ENCODE measurements at places on chromosomes 1 and 21.

- DNase-seq, result no peak
Measured at GRCh38 chr1:221794079-221794670, 52.3 kb upstream of the DUSP10 start.

DNA sequence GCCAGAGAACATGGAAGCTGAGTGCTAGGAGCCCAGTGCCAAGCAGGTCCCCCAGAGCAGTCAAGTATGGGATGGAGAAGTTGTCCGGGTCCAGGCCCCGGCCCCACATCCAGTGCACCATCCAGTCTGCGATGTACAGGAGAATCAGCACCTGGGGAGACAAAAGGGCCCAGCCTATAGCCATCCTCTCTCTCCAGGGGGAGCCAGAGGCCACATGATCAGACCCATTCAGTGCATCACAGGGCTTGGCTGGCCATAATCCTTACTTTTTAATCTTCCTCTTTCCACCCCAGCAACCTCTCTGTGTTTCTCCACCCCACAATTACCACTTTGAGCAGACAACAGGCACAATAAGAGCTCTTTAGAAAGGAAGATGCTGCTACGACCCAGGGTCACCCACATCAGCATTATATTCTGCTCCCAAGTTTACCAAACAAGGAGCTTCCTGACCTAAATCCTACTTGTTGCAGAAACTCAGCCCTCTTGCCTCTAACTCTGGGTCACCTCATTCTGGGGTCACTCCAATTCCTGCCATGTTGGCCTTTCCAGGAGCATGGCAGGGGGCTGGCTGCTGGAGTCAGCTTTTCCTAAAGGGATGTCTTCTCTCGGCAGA, 16.4 kb upstream of the RAB29 start:
- DNase-seq, result peak; percentile 63

- no peak for DNase-seq
Measured at GRCh38 chr1:162230096-162230495, 146.6 kb downstream of the SPATA46 start.

DNA sequence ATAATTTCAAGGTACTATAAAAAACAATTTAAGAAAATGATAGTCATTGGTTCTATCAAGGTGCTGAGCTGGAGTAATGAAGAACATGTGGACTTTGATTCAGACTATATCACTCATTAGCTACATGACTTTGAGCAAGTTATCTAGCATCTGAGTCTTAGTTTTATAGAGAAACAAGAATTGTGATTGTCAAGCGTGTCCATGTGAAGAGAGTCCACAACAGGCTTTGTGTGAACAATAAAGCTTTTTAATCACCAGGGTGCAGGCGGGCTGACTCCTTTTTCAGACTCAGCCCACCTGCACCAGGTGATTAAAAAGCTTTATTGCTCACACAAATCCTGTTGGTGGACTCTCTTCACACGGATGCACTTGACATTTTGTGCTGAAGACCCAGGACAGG, 26.6 kb upstream of the DMRTB1 start:
- no peak for DNase-seq

DNA sequence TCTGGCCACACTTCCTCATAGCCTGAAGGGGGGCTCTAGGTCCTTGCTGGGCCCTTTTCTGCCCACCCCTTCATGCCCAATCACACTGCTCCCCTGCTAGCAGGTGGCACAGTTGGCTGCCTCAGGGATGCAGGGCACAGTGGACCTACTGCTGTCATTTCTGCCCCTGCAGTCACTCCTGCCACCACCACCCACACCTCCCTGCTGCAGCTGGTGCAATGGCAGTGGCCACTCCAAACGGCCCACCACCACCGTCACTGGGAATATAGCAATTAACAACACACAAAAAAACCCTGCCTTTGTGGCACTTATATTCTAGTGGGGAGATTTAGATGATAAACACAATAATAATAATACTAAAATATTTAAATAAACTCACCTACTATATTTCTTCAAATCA, 162.4 kb upstream of the DUSP10 start:
- no peak for DNase-seq

DNA sequence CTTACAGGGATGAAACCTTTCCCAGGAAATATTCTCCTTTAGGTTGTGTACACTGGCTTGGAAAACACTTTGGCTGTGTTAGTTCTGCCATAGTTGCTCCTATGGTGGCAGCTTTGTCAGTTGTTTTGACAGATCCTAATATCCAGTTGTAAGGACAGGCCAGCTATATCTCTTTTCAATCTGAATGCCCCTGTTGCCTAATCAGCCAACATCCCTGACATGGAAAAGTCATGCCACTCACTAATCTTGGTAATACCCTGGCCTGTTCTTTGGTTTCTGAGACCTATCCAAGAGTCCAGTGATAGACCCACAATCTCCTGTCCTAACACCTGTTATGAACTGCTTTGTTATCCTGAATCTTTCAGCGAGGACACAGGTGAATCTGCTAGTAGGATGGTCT, 148.8 kb downstream of the MRPL39 start:
- no peak for DNase-seq

DNA sequence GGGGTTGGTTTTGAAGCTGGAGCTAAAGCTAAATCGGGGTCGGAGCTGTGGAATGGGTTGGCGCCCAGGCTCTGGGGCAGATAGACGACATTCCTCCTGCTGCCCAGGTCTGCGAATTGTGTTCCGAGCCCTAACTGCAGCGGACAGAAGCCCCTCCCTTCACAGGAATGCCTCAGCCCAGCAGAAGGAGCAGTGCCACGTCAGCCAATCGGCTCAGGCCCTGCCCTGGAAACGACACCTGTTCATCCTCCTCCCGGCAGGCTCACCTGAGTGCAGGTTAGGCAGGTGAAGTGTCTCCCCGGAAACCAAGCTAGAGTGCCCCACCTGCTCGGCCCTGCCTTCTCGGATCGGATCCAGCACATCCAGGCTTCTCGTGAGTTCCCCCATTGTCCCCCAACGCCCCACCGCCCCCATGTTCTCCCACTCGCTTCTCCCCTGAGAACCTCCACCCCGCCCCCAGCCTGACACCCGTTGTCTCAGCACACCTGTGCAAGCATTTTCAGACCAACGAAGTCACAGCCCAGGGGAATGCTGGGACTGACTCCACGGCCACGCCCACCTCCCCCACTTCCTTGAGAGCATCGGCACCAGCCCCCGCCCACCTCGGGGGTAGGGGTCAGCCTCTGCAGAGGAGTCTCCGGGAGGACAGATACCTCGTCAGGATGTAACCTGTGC, 775 bp downstream of the TMEM125 start:
- DNase-seq, result no peak

DNA sequence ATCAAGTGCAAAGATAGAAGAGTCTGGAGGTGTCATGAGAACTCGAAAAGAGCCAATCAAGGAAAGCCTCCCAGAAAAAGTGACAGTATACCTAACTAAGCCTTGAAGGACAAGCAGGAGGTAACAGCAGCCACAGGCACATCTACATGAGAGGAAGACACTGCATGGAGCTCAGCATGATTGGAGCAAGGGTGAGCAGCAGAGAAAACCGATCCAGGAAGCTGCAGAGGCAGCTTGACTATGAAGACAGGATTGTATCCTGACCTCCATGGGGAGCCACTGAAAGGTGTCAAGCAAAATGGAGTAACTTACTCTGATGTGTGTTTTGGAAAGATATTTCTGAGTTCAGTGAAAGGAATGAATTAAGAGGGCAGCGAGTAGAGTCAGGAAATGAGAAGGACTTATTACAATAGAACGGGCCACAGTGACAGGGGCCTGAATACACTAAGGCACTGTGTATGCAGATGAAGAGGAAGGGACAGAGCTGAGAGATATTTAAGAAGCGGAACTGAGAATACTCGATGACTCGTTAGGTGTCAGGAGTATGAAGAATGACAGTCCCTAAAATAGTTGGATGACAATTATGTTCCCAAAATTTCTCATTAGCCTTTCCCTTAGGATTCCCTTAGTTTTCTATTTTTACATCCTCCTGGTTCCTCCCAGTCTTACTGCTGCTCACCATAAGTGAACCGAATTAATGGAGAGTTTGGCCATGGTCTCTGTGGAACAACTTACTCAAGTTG, 139.3 kb upstream of the NFIA start:
- DNase-seq, result no peak

DNA sequence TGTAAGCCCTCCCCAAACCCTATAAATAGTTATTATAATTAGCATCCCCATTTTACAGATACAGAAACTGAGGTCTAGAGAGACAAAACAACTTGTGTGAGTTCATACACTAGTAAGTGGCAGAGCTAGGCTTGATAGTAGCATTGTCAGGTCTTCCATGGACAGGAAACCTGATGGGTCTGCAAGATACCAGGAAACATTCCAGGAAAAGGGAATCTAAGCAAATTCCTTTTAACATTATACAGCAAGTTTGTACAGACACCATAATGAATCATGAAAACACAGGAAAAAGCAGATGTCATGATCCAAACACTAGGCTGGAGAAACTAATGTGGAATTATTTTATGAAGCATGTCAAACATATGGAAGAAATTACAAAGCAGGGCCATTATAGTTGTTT, 89.1 kb upstream of the KCNK2 start:
- no peak for DNase-seq

DNA sequence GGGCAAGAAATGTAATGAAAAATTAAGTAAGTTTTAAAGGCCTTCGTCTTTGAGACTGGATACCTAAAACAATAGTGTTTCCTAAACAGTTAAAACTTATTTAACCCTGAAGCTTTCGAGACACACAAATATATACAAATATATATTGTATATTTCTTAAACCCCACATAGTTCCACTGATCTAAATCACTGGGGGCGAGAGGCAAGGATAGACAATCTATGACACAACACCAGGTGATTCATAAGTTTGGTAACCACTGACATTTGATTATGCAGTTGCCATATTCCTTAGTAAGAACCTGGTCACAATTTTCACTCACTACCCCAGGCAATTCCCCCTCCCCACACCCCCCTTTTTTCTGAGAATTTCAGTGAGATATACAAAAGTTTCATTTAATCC, 55.3 kb upstream of the BOLA1 start:
- no peak for DNase-seq

GRCh38 chr1:2559509-2560298, 3.5 kb downstream of the TNFRSF14 start:
- DNase-seq, result no peak

GRCh38 chr1:234490793-234491479, 12.0 kb upstream of the TARBP1 start:
- DNase-seq, result no peak

DNA sequence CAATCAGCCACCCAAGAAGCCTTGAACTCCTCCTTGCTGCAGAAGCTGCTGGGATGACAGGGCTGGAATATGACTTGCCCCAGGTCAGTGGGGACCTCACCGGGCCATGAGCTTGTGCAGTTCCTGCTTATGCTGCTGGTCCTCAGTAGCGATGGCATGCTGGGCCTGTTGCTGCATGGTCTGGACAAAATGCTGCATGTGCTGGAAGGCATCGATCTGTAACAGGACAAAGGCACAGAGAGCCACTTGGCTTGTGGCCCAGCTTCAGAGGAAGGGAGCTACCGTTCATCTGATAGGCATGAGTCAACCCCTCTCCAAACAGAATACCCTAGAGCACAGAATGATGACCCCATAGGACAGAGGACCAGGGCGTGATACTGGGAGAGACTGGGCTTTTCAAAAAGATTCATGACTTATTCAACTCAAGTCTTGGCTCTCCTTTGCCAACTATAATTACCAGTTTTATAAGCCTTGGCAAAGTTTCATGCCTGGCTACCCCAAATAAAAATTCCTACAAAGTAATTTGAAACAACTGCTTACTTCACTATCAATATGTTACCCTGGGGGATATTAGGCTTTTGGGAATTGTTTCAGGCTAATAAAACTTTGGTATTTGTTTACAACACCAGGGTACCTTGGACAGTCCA, 34.7 kb upstream of the EXOSC10 start:
- no peak for DNase-seq

- no peak for DNase-seq
Measured at GRCh38 chr1:218390618-218391017, 45.5 kb downstream of the TGFB2 start.

DNA sequence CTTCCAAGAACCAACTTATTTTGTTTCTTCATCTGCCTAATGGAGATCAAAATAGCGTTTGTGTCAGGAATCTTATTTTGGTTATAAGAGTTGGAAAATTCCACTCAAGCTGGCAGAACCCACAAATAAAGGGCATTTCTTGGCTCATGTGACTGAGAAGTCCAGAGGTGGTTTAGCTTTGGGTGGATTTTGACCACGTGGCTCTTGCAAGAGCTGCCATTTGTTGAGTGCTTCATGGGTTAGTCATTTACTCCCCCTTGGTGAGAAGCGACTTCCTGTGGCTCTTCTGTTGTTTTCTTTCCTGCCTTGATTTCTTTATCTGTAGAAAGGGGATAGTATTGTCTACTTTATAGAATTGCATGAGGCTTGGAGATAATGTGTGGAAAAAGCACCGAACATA, 9.5 kb upstream of the RNF186 start:
- DNase-seq, result no peak

GRCh38 chr1:11107599-11107998, 7.9 kb upstream of the EXOSC10 start:
- no peak for DNase-seq

DNA sequence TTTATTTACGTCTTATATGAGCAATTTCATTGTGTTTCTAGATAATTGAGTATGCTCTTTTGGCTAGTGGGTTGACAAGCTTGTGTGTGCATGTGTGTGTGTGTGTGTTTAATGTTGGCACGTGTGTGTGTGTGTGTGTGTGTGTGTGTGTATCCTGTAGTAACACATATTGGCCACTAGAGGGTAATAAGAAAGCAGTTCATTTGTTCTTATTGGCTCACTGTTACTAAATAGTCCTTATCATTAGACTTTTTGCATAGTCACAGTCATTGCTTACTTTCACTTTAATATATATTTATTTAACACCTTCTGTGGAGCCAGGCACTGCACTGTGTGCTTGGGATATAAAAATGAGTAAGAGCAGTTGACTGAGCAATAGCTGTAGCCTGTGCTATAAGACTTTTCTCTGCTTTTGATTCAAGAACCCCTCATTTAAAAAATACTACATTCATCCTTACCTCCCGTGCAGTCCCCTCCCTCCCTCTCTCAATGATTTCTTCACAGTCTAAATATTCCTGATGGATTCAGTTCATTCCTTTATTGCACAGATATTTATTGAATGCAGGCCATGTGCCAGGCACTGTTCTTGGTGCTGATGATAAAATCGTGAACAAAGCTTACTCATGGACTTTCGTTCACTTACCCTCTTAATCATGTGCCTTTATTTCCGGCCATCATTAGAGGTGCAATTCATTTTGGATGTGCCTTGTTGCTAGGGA, 96.7 kb downstream of the DYRK1A start:
- DNase-seq, result peak; percentile 70

- DNase-seq, result no peak
Measured at GRCh38 chr1:228530951-228531731, 44.0 kb downstream of the RNF187 start.

- DNase-seq, result no peak
Measured at GRCh38 chr1:59767119-59767518, 47.6 kb upstream of the HOOK1 start.

DNA sequence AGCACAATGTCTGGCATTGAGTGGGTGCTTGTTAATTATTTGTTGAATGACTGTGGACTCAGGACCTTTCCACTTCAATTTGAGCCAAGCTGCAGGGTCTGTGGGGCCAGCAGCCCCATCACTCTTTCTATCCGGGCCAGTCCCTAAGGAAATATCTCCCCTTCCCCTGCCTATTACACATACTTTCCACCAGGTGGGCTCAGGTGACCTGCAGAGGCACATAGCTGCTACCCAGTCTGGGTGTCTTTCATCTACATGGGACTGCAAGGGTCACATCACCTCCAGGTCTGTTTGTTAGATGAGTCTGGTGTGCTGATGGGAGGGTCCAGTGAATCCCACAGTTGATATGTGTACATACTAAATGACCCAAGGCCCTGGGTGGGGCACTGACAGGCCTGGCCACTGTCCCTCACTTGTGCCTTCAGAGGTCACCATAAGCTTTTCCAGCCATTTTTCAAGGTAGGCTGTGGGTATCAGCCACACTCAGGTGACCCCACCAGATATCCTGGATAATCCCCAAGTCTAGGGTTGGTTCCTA, 59.5 kb upstream of the KDM4A start:
- no peak for DNase-seq

All from right forelimb (tissue), 1 donor.